ENCODE measurements at places on chromosomes 3 and 15. TPM values are rescaled to one million over a fixed set of nuclear protein-coding genes. Genes with fewer than 3 reads are reported as not detected.
A peak's percentile ranks its signal among the peaks of the same experiment; 100 is the strongest.

DNA sequence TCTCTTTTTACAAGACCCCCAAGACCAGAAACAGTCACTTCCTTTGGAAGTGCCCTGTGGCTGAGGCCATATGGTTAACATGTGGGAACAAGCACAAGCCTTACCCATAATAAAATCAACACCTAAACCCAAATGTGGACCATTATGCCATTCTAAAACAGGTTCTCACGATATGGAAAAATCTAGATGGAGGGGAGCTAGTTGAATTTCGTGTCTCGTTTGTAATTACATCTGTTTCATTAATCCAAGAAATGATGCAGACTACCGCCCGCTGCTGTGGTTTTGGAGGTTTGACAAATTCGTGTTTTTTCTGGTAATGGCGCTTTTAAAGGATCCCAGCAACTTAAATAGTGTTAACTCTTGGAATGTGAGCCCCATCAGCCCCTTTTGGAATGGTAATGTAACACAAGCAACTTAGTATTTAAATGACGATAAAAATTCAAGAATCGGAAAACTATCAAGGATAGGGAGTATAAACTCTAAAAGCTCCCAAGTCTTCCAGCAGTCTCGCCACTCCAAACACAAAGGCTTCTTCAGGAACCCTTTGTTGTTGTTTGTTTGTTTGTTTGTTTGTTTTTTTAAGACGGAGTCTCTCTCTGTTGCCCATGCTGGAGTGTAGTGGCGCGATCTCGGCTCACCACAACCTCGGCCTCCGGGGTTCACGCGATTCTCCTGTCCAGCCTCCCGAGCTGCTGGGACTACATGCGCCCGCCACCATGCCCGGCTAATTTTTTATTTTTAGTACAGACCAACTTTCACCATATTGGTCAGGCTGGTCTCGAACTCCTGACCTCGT is 1.1 kb downstream of the CNBP start:
- DNase-seq = peak; percentile 50

DNA sequence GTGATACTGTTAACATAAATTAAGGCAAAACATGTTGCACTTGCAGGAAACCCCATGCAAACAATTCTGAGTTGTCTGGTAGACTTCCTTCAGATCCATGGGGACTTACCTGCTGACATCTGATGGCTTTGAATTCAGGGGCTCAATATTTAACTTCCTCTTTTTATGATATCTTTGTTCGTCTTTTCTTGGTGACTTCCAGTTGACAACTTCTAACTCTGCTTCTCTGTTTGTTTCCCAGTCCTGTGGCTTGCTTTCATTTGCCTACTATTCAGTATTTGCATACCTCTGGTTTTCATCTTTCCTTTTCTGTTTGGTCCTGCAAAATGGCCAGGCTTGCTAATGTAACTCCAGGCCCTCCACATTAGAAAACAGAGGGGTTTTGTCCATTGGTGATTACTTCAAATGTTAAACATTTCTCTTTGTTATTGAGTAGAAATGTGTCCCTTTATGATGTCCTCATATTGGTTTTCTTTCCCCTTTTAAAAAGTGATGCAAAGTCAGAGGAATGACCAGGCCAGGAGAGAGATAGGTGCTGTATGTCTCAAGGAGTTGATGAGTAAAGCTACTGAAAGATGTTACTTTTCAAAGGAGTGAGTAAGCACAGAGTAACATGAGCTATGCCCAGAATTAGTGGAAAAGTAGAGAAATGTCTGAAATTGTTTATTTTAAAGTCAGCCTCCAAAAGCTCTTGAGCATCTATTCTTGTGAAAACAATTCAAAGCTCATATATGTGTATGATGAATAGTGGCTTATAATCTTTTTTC is 335.9 kb downstream of the LPP start:
- DNase-seq = peak; percentile 90

GRCh38 chr15:83477808-83478537 is 30.8 kb downstream of the SH3GL3 start:
- DNase-seq = no peak

DNA sequence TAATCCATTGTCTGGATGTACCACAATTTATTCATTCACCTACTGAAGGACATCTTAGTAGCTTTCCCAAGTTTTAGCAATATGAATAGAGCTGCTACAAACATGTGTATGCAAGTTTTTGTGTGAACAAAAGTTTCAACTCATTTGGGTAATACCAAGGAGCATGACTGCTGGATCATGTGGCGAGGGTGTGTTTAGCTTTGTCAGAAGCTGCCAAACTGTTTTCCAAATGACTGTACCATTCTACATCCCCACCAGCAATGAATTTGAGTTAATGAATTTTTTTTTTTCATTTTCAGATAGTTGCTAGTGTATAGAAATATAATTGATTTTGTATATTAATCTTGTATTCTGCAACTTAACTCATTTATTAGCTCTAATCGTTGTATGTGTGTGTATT is 20.0 kb upstream of the ELP6 start:
- no peak for DNase-seq

GRCh38 chr3:9500108-9501050 is 53.2 kb downstream of the LHFPL4 start:
- peak; percentile 54 for DNase-seq

DNA sequence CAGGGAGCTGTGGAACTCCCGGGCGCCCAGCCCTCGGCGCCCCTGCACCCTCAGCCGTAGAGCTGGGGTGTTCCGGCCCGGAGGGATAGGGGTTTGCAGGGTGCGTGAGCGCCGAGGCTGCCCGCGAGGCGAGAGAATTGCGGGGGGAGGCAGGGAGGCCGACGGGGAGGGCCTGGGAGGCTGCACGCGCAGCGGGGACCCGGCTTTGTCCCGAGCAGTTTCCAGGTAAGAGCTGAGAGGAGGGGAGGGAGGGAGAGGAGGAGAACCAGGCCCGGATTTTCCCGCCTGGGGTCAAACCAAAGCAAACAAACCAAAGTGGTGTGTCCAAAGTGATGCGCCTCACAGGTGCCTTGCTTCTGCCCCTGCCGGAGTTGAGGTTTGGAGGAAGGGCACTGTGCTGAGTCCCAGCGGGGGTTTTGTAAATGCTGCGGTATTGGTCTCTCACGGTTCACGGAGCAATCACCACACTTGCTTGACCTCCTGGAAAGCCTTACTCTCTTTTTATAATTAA is 146.4 kb downstream of the TJP1 start:
- DNase-seq = no peak

- DNase-seq = no peak
Measured at GRCh38 chr15:90047956-90048575, 46.9 kb downstream of the ZNF710 start.

GRCh38 chr3:184525337-184526087 is 36.1 kb upstream of the EPHB3 start:
- no peak for DNase-seq

- no peak for DNase-seq
Measured at GRCh38 chr15:99411234-99411633, 154.6 kb upstream of the MEF2A start.

DNA sequence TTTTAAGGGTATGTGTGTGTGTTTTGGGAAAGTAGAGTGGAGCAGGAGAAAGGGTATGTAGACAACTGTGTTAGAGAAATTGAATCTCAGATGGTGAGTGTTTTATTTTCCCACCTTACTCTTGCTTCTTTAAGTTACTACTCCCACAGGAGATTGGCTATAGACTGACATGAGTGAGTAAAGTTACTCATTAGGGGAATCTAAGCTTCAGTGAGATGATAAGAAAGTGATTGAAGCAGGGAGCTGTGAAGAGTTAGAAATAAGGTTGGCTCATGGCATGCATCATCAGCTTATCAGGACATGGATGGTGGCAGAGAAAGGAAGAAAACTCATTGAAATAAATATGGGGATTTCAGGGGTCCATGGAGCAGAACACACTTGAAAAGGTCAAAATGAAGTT is 88.9 kb downstream of the MBNL1 start:
- DNase-seq = no peak

- DNase-seq = no peak
Measured at GRCh38 chr3:45736707-45737106, 47.5 kb downstream of the SACM1L start.

DNA sequence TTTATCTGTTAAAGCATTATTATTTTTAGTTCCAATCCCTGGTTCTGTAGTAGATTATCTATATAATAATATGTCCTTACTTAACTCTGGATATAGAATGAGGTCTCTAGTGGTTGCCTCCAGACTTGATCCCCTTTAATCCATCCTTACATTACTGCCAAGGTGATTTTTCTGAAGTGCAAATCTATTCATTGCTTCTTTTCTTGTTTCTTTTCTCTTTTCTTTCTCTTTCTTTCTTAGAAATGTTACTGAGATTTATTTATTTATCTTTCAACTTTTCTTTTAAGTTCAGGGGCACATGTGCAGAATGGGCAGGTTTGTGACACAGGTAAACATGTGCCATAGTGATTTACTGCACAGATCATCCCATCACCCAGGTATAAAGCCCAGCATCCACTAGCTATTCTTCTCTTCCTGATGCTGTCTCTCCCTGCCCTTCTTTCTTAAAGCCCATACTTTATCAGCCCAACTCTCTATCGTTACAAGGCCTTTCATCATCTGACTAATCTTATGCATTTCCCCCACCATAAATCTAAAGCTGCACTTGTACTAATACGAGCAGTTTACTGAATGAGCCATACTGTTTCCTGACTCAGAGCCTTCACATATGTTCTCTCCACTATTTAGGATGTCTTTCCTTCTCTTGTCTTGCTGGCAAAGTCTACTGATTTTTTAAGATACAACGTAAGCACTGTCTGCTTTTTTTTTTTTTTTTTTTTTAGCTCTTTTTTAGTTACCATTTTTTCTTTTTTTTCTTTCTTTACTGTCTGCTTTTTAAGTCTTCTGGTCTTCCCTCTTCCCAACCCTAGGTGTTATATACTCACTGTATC is 4.6 kb downstream of the GLCE start:
- peak; percentile 88 for DNase-seq

Gene SENP5
- total RNA-seq = 45.5 TPM

Gene BCHE
- 1.6 TPM for total RNA-seq

Gene ALPK3
- total RNA-seq = under 0.01 TPM

Gene TMEM212
- not detected for total RNA-seq

All from IMR-90 (cell line).